ENCODE measurements at places on chromosomes 4 and X.
A peak's percentile ranks its signal among the peaks of the same experiment; 100 is the strongest.

DNA sequence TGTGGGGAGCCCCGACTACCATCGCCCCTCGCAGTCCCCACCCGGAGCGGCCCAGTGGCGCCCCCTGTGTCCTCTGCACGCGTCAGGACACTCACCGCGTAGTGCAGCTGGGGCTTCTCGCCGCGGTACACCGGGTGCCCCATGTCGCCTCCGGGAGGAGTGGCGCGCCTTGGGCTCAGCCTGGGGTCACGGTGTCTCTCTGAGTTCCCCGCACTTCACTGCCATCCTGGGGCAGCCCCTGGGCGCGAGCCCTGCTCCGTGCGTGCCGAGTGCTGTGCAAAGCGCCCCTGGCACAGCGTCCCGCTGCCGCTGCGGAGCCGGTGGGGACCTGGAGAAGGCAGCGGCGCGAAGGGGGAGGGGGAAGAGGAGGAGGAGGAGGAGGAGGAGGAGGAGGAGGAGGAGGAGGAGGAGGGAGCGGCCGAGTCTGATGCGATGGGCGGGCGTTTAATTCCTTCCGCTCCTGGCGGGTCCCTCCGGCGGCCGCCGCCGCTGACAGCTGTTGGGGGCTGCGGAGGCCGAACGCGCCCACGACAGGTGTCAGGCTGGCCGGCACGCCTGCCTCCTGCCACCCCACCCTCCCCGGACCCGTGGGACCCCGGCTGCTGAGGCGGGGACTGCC, 134.3 kb downstream of the AMELX start:
- no peak for DNase-seq

- DNase-seq, result peak; percentile 29
Observed at GRCh38 chrX:150478496-150479492, 89.6 kb upstream of the MTM1 start.

- no peak for DNase-seq
Observed at GRCh38 chrX:69120476-69120875, 44.8 kb downstream of the PJA1 start.

GRCh38 chr4:31160146-31160545, 440.0 kb downstream of the PCDH7 start:
- no peak for DNase-seq

GRCh38 chr4:176376032-176376614, 56.4 kb downstream of the SPCS3 start:
- DNase-seq, result no peak

- no peak for DNase-seq
Observed at GRCh38 chrX:110258552-110258951, 59.3 kb downstream of the AMMECR1 start.

- no peak for DNase-seq
Observed at GRCh38 chrX:129590596-129590995, 50.5 kb downstream of the OCRL start.

DNA sequence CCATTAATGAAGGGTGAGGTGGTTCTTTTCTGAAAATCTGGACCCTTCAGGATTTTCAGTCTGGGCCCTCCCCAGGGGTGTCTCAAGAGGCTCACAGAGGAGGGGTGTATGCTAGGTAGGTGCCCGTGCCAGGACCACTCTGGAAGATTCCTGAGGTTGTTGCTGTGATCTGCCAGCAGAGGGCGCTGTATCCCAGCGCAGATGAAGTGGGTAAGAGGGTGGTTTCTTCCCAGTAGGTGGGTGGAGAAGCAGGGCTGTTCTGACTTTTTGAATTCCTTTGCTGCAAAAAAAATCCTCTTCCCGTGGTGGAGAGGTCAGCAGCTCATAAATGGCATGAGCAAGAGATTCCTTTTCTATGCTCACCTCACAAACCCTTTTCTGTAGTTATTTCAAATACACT, 51.1 kb downstream of the SCML1 start:
- no peak for DNase-seq

DNA sequence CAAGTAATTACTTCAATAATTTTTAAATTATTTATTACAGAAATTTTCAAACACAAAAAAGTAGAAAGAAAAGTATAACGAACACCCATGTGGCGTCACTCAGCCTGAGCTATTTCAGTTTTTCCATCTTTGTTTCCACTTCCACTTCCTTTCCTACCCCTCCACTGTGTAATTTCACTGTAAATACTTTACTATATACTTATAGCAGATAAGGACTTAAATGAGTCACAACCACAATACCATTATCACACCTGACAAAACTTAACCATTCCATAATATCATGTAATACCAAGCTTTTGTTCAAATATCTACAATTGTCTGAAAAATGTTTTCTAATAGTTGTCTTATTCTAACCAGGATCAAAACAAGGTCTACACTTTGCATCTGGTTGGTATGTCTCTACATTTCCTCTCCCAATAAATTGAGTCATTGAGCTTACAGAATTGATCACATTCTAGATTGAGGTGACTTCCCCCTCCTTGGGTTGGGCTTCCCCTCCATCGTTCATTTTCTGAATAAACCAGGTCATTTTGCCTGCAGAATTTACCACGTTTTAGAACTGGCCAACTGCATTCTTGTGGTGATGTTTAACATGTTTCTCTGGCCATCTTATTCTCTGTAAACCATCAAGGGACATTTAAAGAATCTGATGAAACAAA, 48.7 kb downstream of the ATP10D start:
- DNase-seq, result no peak

GRCh38 chr4:184765473-184766340, 31.8 kb upstream of the CENPU start:
- no peak for DNase-seq

DNA sequence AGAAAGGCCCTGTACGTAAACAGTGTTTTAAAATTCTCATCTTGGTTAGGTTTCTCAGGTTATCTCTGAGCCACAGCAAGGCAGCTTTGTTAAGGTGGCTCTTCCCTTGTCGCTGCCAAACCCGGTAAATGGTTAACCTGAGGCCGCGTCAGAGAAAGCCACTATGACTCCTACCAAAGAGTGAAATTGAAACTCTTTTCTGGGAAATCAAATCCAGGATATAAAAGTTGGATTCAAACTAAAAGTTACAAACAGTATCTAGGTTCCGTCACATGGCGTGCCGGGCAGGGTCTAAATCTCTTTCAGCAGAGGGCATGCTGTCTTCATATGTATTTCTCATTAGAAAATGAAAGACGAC, 433 bp downstream of the MMAA start:
- DNase-seq, result peak; percentile 37

GRCh38 chr4:127445471-127445870, 187.3 kb upstream of the INTU start:
- no peak for DNase-seq

- no peak for DNase-seq
Observed at GRCh38 chr4:87758270-87758669, 41.1 kb upstream of the IBSP start.

DNA sequence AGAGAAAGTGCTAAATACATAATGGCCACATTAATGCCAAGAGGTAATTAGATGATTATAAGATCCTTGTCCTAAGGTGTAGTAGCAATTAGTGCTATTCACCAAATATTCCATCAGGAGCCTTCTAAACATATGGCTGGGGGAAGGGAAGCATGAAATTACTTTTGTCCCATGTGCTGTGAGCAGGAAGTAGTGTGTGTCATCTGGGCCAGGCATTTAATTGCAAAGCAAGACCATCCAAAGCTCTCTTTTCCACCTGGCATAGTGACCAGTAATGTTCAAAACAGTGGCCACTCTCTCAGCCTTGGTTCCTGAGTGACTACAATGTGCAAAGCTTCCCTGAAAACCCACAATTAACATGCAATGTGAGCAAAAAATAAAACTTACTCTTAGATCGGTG, 144.2 kb upstream of the FAM241A start:
- DNase-seq, result no peak

- no peak for DNase-seq
Observed at GRCh38 chr4:12458621-12459020, 1025.5 kb downstream of the RAB28 start.

GRCh38 chrX:67780694-67781109, 236.9 kb downstream of the AR start:
- no peak for DNase-seq

DNA sequence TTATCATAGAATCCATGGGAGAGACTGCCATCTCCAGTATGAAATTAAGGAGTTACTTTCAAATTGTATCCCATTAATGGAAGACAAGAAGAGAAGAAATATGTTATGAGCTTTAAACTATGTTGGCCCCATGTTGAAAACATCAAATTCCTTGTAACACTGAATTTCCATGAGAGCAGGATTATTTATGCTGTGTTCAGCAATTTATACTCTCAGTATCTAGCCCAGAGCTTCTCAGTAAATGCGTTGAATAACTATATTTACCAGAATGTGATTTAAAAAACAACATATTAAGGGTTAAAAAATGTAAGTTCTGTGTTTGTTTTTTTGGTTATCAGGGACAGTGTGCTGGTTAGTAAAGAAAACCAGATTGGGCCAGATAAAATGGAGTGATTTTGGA, 74.2 kb downstream of the ADGRL3 start:
- no peak for DNase-seq

- DNase-seq, result no peak
Observed at GRCh38 chr4:121390335-121390734, 9.5 kb upstream of the QRFPR start.

GRCh38 chr4:8332891-8333331, 63.4 kb downstream of the HTRA3 start:
- no peak for DNase-seq

- no peak for DNase-seq
Observed at GRCh38 chr4:26239801-26240200, 81.0 kb upstream of the RBPJ start.

DNA sequence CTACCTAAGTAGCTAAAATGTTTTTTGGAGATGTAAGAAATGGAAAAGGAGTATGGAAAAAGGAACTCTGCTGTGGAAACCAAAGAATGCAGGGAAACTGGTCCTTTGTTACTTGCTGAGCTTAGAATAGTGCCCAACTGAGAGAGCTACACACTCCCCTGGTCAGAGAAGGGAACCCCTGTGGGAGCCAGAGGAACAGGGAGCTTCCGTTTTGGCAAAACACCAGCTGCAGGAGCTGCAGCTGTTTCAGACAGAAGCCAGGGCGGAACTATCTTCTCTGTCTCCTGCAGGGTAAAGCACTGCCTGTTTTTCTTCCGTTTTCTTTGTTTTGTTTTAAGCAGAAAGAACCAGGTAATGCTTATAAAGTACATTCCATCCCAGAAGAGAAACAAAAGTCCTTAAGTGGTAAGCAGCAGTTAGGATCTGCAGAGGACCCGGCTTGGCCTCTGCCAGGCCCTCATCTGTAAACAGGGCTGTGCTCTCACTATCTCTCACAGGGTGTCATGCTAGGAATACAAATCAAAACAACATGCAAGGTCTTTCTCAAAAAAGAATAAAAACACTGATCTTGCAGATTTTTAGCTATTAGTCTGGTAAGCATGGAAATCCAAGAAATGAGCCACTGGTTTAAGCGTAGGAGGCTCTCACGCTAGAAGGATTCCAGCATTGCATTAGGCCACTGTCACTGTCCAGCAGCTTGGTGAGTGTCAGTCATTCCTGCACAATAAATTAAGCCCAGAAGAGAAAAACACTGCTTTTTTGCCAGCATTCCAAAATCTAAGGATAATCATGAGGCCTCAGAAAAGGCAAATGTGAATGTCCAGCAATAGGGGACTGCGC, 76.1 kb downstream of the CHST7 start:
- DNase-seq, result no peak

- DNase-seq, result no peak
Observed at GRCh38 chr4:147853706-147854105, 121.8 kb downstream of the ARHGAP10 start.

DNA sequence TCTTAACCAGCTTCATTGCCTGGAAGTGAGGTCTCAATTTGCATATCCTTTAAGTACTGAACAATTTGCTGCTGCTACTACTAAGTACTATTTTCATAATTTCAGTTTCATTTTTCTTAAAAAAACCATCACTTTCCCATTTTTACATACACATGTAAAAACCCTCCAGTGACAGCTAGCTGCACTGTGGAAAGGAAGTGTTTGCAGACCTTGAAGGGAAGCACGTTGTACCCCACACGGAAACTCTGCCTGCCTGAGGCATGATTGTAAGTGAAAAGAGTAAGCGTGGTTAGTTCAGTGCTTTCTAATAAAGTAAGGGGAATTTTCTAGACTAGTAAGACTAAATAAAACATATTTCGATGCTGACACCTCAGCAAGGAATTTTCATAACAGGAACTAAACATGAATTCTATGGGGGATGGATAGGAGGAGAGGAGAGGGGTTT, 103.6 kb downstream of the RAPGEF2 start:
- no peak for DNase-seq

- no peak for DNase-seq
Observed at GRCh38 chr4:22130741-22131140, 182.2 kb upstream of the KCNIP4 start.

DNA sequence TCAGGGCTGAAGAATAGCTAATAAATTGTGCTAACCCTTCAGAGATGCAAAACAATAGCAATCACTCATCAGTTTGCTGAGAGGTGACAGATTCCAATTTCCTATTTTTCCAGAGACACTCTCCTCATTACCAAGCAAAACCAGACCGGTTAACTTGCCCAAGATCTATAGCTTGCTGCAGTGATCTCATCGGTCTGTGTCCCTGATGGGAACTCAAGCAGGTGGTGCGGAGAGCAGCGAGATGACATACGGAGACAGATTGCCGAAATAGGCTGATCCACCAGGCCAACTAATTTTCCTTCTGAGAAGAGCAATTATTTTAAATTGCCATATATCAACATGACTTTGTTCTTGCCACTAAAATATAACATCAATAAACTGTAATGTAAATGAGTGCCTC, 10.5 kb upstream of the DCHS2 start:
- DNase-seq, result no peak

GRCh38 chrX:112844250-112844649, 3.6 kb upstream of the AMOT start:
- DNase-seq, result no peak

- no peak for DNase-seq
Observed at GRCh38 chr4:52995360-52996030, 133.4 kb downstream of the RASL11B start.

GRCh38 chr4:36348403-36348938, 67.1 kb downstream of the DTHD1 start:
- DNase-seq, result no peak

DNA sequence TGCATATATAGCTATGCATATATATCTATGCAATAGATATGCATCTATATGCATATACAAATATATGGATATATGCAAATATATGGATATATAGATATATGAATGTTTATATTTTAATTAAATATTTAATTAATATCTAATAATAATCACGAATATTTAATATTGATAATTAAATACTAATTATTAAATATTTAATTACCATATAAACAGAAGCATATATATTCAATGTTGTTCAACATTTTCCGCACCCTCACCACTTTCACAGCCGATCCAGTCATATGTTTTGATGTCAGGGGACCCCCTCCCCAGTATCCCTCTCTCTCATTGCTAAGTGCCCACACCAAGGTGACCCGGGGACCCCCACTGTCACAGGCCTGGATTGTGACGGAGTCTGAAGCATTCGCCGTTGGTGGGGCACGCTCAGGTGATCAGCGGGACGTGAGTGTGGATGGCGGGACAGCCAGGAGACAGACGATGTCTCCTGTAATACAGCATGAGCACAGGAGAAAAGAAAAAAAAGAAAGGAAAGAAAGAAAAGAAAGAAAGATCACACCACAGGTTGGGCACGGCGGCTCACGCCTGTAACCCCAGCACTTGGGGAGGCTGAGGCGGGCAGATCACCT, 199.7 kb downstream of the CRLF2 start:
- no peak for DNase-seq

GRCh38 chrX:71923516-71923915, 12.9 kb downstream of the NHSL2 start:
- DNase-seq, result no peak

- no peak for DNase-seq
Observed at GRCh38 chr4:138032222-138032621, 209.9 kb downstream of the SLC7A11 start.

GRCh38 chr4:6782147-6782845, at the start of gene KIAA0232:
KIAA0232 (plus strand) TSS chr4:6782727; CDS start chr4:6824454, 41,727 bp downstream.
- DNase-seq, result peak; percentile 77
